ENCODE measurements at places on chromosomes 3 and 15. TPM values are rescaled to one million over a fixed set of nuclear protein-coding genes. Genes with fewer than 3 reads are reported as not detected.

Gene COLQ
- 0.74 TPM for total RNA-seq

- no peak for DNase-seq
Measured at GRCh38 chr3:38008191-38008701, 17.7 kb downstream of the VILL start.

GRCh38 chr15:69299943-69300588 is 1.4 kb downstream of the PAQR5 start:
- no peak for DNase-seq

GRCh38 chr15:38217788-38218609 is 34.6 kb upstream of the SPRED1 start:
- no peak for DNase-seq

- DNase-seq, result no peak
Measured at GRCh38 chr3:59839283-59839682, 789.5 kb upstream of the CFAP20DC start.

GRCh38 chr3:70743754-70744153 is 431.3 kb upstream of the MDFIC2 start:
- no peak for DNase-seq

DNA sequence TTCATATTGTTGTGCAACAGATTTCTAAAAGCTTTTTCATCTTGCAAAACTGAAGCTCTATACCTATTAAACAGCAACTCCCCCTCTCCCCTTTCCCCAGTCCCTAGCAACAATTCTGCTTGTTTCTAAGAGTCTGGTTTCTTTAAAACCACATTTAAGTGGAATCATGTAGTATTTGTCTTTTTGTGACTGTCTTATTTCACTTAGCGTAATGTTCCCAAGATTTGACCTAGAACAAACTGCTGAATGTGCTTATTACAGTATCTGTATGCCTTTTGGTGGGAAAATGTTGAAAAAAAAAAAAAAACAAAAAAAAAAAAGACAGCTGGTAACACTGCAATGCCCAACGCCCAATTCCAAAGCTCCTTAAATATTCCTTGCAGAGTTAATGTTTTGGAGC is 19.5 kb upstream of the SPESP1 start:
- no peak for DNase-seq

DNA sequence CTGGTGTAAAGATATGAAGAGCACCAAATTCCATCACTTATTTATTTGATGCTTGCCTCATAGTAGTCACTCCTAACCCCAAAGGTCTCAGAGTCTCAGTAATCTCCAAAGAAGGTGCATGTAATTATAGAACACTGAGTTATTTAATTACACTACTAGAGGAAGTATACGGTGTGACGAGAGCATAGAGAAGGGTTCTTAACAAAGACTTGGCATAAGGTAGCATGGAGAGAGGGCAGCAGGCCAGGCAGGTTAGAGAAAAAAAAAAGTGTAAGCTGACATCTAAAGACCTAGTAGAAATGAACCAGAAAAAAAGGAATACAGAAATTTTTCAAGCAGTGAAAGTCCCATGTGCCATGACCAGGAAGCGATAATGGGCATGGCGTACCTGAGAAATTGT is 213.3 kb upstream of the TGFBR2 start:
- no peak for DNase-seq

GRCh38 chr15:47360305-47360704 is 357.0 kb upstream of the SEMA6D start:
- DNase-seq, result no peak

DNA sequence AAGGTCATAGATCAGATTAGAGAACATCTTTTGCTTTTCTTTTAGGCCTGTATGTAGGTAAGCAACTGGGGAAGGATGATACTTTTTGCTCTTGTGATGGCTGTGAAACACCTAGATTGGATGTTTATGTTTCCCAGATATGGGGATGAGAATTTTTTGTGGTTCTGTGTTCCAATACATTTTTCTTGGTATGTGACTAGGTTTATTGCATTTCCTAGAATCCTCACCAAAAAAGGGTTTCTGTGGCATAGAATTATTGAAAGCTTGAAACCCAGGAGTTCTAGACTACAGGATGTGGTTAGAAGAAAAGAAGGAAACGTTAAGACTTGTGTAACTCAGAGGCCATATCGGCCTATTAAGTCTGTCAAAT is 25.8 kb downstream of the OXNAD1 start:
- no peak for DNase-seq

Measured in mesenteric fat pad (tissue), 1 donor.